ENCODE measurements at places on chromosomes 3 and 15.
A peak's percentile ranks its signal among the peaks of the same experiment; 100 is the strongest.

DNA sequence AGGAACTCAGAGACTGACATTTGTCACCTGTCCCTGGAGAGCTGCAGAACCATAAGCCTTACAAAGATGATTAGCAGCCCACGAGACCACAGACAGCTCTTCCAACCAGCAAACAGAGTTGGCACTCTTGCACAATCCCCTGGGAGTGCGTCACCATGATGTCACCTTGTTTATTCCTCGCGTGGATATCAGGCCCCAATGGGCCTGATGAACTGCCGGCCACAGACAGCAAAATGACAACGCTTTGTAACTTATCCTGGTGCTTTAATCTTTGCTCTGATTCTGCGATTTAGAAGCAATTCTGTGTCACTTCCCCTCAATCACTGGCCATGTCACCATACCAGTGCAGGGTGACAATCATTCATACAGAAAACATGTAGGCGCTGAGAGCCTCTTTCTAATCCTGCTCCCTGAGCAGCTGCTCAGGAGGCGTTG is 89.2 kb downstream of the TAMM41 start:
- no peaks in the 10 kb centered on the region for H3K27me3 ChIP-seq
- H3K4me1 ChIP-seq, result peaks cover 6% of the 10 kb centered on the region
- no peak for DNase-seq
- H3K36me3 ChIP-seq, result no peaks in the 10 kb centered on the region
- H3K27ac ChIP-seq, result no peak overlapping the region

DNA sequence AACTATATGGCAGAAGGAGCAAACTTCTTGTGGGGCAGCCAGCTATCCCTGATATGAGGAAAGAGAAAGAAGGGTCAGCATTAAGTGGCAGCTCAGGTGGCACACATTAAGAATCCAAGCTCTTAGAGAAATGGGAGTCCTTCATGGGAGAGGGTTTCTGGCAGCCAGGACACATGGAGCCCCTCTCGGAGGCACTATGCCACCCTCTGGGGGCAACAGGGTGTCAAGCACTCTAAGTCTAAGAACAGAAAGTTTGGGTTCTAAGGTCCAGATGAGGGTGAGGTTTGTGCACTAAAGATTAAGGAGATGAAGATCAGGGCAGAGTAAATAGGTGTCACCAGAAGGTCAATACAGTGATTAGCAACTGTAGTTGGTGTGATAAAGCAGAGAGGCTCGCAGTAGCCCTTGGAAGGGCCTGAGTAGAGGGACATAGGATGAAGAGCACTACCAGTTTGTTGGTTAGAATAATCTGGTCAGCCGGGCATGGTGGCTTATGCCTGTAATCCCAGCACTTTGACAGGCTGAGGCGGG is 89.3 kb downstream of the ST6GAL1 start:
- H3K27ac ChIP-seq, result no peak overlapping the region
- peaks cover 16% of the 10 kb centered on the region for H3K36me3 ChIP-seq
- H3K27me3 ChIP-seq, result no peaks in the 10 kb centered on the region
- no peaks in the 10 kb centered on the region for H3K4me1 ChIP-seq
- H3K4me3 ChIP-seq, result no peak overlapping the region

DNA sequence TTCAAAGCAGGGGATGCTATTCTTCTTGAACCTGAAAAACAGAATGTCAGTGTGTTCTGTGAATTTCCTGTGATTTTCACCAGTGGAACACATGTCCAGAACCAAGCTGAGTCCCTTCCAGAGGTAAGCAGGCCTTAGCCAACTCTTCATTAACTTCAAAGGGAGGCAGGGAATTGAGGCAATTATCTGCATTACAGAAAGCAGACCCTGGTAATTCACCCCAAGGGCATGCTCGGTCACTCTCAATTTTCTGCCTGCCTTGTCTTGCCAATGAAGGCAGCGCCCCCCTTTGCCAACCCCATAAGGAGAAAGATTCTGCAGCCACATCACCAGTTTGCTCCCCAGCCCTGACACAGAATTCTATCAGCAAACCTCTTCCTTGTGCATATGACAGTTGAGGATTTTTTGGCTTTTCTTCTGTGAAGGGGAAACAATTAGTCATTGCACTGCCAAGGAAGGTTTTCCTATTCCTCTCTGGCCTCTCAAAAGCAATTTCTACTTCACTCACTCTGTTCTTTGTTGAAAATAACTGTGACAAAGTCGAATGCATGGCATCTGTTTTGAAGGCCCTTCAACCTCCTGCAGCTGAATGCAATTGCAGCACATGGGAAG is 85.3 kb downstream of the HHLA2 start:
- H3K27me3 ChIP-seq, result no peaks in the 10 kb centered on the region
- no peak for DNase-seq
- H3K4me3 ChIP-seq, result no peak overlapping the region

- no peak for DNase-seq
- H3K4me3 ChIP-seq, result no peak overlapping the region
- H3K36me3 ChIP-seq, result no peaks in the 10 kb centered on the region
- H3K27ac ChIP-seq, result no peak overlapping the region
Observed at GRCh38 chr3:49638445-49638844, 35.7 kb upstream of the APEH start.

GRCh38 chr3:9732740-9733115 is 1.2 kb downstream of the BRPF1 start:
- peaks cover 10% of the 10 kb centered on the region for H3K27me3 ChIP-seq
- DNase-seq, result no peak
- H3K4me3 ChIP-seq, result peak overlapping the region; percentile 92

GRCh38 chr15:73127302-73127936 is 75.2 kb downstream of the NEO1 start:
- H3K4me3 ChIP-seq, result no peak overlapping the region
- no peak overlapping the region for H3K27ac ChIP-seq
- peak; percentile 38 for DNase-seq
- no peaks in the 10 kb centered on the region for H3K4me1 ChIP-seq
- H3K27me3 ChIP-seq, result no peaks in the 10 kb centered on the region

DNA sequence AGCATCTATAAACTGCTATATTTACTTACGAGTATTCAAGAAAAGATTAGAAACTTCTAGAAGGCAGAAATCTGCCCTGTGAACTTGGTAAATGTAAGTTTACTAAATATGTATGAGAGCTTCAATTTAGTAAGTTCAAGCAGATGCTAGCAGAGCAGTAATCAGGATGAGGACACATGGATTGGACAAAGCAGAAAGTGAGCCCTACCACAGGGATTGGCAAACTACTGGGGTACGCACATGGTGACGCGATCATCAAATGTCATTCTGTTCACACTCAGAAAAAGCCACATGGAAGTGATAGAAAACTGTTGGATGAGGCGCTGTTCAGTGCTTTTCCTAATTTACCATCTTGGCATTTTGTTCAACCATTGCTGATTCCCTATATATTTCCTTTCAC is 360.2 kb upstream of the ZNF385D start:
- H3K36me3 ChIP-seq, result no peaks in the 10 kb centered on the region
- peaks cover 5% of the 10 kb centered on the region for H3K4me1 ChIP-seq
- no peaks in the 10 kb centered on the region for H3K27me3 ChIP-seq
- DNase-seq, result no peak

Measured in neural crest cell (in vitro differentiated cells).